ENCODE measurements at places on chromosomes 7 and 10. TPM values are rescaled to one million over a fixed set of nuclear protein-coding genes. Genes with fewer than 3 reads are reported as not detected.

Gene HMX2
- total RNA-seq: 0.61 TPM

Gene BTBD16
- total RNA-seq: not detected

Gene ASB4
- total RNA-seq: not detected

DNA sequence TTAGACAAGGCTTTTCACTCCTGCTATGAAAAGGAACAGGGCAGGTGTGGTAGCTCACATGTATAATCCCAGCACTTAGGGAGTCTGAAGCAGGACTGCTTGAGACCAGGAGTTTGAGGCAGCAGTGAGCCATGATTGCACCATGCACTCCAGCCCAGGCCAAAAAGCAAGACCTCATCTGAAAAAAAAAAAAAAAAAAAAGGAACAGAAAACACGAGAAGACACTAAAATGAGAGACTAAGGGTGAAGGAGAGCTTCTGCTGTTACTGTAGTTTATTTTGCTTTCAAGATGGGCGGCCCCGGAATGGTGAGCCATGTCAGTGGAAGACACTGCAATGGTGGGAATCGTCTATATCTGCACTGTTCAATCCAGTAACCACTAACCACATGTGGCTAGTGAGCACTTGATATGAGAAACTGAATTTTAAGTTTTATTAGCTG, 9.9 kb downstream of the PIP4K2A start:
- DNase-seq: no peak

DNA sequence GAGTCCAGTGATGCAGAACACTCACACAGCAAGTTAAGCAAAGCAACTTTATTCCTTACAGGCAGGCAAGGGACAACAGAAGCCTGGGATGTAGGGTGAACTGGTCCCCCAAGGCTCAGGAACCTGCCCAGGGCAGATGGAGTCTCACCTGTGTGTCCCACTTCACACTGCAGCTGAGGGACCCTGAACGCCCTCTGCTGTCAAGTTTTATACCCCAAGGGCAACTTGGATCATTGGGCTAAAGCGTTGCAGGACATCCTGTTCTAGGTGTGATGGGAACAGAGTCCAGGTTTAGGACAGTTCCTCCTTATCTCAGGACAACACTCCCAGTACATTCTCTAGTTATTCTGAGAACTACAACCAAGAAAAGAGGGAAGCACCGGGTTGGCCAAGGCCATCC, 49.5 kb upstream of the ZNF746 start:
- no peak for DNase-seq

GRCh38 chr7:18320971-18321567, 174.5 kb upstream of the HDAC9 start:
- no peak for DNase-seq

- DNase-seq: no peak
Measured at GRCh38 chr7:6489612-6490011, 41.9 kb upstream of the DAGLB start.

GRCh38 chr7:10429511-10429910, 544.2 kb upstream of the PHF14 start:
- DNase-seq: no peak

Measured in SJSA1 (cell line).